ENCODE measurements at places on chromosomes 2 and 18.

- DNase-seq, result no peak
Observed at GRCh38 chr18:76252880-76253279, 242.2 kb downstream of the ZNF516 start.

GRCh38 chr2:73979686-73980085, 5.0 kb upstream of the TET3 start:
- DNase-seq, result no peak

GRCh38 chr2:172080641-172081220, 4.6 kb upstream of the DLX1 start:
- DNase-seq, result no peak

GRCh38 chr18:79634593-79635426, 44.8 kb upstream of the CTDP1 start:
- DNase-seq, result no peak

DNA sequence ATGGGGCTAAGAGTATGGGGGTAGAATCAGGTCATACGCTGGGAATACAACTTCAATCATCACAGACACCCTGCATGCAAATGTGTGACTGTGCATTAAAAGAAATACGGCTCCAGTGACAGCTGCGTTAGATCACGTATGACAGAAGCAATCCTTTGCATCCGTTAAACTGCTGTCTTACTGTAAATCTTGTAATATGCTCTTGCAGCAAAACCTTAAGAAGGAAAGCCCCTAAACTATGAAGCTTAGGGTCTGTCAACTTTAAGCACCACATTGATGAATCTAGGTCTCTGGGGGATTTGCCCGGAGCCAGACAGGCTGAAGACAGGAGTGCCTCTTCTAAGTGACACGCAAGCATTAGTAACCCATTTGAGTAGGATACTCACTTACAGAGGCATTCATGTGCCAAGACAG, 84.7 kb upstream of the EML6 start:
- no peak for DNase-seq

DNA sequence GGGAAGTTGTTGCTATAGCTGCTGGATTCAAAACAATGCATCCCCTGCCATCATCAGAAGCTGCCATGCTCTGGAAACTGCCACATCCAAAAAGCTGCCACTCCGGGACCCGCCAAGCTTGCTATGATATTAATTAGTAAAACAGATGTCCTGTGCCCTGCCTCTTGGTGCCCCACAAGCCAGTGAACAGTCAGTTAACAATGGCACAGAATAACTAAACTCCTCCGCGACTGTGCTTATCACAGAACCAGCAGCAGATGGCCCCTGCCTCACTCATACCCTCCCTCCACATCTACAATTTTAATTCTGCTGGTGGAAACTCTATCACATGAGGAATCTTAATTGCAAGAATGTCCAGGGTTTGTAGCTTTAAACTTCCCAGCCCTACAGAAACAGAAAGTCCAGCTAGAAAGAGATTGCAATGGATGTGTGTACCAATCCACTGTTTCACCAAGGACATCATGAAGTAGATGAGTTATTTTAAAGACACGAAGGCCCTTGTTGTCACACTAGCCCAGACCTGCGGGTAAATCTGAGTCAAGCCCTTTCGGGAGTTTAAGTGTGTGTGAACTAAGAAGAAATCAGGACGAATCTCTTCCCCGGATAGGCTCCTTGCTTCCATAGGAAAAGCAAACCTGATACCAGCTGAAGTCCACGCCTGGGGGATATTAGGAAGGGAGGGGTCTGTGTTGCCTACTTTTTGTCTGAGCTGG, 7.4 kb upstream of the ACYP2 start:
- no peak for DNase-seq

DNA sequence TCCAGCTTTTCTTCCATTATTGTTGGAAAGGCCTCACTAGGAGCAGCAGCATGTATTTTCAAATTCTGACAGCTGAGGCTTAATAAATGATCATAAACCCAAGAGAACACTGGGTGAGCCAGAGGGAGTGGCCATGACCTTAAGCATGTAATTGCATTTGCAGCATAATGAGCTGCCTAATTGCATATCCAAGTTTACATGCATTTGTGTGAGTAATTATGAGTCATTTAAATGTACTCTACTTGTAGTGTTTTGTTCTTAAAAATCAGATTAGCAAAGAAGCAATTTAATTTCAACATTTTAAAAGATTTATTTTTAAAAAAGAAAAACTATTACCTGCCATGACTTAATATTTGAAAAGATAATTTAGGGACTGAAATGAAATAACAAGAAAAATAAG, 74.8 kb downstream of the NOL10 start:
- no peak for DNase-seq

GRCh38 chr2:217988014-217988839, 14.6 kb downstream of the TNS1 start:
- DNase-seq, result peak; percentile 71

- DNase-seq, result no peak
Observed at GRCh38 chr2:185644828-185645227, 93.8 kb upstream of the FSIP2 start.

GRCh38 chr2:96344011-96344410, 8.4 kb downstream of the NCAPH start:
- no peak for DNase-seq

DNA sequence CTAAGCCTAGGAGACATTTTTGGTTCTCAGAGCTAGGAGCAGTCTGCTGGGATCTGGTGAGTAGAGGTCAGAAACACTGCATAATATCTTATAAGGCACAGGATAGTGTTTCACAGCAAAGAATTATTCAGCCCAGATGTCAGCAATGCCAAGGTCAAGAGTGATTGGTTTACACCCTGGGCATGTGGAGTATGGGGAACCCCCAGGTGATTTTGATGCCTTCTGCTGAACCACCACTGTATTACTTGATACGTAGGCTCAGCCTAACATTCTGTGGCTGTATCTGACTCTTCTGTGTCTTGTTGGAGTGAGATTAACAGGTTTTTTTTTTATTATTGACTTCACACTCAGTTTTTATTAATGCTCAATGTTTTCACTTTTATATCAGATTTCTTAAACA, 6.0 kb downstream of the DDX18 start:
- DNase-seq, result no peak

DNA sequence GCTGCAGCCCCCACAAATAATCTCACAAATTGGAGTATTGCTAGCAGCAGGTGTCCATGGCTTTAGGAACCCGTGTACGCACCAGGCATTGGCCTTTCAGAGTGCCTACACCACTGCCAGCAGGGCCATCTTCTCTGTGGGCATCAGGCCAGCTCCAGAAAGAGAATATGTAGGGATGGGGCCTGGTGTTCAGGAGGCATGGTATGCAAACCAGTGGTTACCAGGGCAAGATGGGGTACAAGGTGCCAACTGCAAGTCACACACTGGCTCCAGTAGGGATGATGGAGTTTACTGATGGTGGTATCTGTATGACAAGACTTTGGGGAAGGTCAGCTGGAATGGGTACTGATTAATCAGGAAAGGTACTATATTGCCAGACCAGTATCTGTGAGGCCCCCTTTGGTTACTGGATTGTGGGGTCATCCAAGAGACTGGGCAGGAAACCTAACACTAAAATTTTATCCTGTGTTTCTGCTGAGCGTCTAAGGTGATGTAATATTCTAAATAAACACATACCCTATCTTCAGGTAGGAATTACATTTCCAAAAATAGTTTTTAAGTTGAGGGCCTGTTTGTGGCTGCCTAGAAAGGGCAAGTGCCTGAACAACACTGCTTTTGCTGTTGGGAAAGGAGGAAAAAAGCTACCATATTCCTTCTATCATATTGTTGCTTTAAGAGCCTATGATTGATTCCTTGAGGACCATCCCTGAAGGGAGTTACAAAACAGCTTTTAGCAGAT, 9.0 kb downstream of the CNOT9 start:
- DNase-seq, result no peak

- no peak for DNase-seq
Observed at GRCh38 chr18:10242936-10243680, 211.3 kb upstream of the APCDD1 start.

All from activated CD8-positive, alpha-beta memory T cell treated with anti-CD3 and anti-CD28 coated beads for 48 hours (primary cell).